Aorta (tissue), 5 donors: ENCODE measurements at places on chromosomes 11 and 22. TPM values are rescaled to one million over a fixed set of nuclear protein-coding genes. Genes with fewer than 3 reads are reported as not detected.
A peak's percentile ranks its signal among the peaks of the same experiment; 100 is the strongest.

Gene MMP27
- 0.50 TPM for polyA plus RNA-seq

- no peak for DNase-seq
Measured at GRCh38 chr22:20174785-20175596, 24.1 kb upstream of the CCDC188 start.

Gene GLB1L3
- not detected for polyA plus RNA-seq

Gene TMEM86A
- polyA plus RNA-seq: 2.0 TPM

DNA sequence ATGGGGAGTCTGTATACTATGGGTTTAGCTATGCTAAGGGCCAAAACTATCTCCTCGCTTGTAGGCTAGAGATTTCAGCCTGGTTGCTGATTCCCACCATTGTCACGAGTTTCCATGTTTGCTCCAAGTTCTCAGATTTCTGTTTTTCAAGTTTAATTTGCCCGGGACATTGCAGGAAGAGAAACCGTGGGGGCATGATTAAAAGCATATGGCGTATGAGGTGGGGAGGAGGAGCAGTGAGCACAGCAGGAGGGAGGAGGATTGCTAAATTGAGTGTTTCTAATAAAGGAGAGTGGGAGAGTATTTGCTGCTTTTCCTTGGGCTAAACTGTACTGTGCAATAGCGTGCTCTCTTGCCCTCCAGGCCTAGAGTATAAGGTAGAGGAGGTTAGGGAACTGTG is 558.4 kb downstream of the METTL15 start:
- DNase-seq: no peak

- DNase-seq: no peak
Measured at GRCh38 chr11:120343429-120343828, 7.2 kb downstream of the ARHGEF12 start.

GRCh38 chr11:65504674-65505465 is 6.0 kb downstream of the MALAT1 start:
- DNase-seq: peak; percentile 38

GRCh38 chr11:99489581-99489980 is 468.8 kb downstream of the CNTN5 start:
- DNase-seq: no peak

- DNase-seq: peak; percentile 74
Measured at GRCh38 chr22:49764127-49764581, 63.5 kb downstream of the BRD1 start.

Gene GRM5
- polyA plus RNA-seq: 0.31 TPM

DNA sequence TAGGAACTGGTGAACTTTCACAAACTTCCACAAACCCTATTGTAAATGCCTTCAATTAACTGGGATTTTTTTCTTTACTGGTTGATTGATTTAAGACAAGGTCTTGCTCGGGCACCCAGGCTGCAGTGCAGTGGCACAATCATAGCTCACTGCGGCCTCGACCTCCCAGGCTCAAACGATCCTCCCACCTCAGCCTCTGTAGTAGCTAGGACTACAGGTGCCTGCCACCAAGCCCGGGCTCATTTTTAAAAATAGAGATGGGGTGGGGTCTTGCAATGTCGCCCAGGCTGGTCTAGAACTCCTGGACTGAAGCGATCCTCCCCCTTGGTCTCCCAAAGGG is 35.7 kb upstream of the POLA2 start:
- DNase-seq: no peak

DNA sequence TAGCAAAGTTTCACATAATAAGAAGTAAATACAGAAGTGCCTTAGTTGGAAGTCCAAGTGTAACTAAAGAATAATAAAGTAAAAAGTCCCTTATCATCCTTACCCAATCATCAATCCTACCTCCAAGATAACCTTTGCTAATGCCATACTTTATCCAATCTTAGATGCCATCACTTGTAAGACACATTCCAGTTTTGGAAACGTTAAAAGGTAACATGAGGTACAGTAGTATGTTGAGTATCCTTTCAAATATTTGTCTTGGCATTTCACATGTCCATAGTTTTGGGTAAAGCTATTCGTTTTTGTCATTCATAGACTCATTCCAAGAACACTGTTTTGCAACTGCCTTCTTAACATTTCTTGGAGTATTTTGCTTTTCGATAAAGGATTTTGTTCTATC is 115.2 kb upstream of the TEAD1 start:
- no peak for DNase-seq

- no peak for DNase-seq
Measured at GRCh38 chr11:33025339-33025722, 9.7 kb downstream of the DEPDC7 start.

DNA sequence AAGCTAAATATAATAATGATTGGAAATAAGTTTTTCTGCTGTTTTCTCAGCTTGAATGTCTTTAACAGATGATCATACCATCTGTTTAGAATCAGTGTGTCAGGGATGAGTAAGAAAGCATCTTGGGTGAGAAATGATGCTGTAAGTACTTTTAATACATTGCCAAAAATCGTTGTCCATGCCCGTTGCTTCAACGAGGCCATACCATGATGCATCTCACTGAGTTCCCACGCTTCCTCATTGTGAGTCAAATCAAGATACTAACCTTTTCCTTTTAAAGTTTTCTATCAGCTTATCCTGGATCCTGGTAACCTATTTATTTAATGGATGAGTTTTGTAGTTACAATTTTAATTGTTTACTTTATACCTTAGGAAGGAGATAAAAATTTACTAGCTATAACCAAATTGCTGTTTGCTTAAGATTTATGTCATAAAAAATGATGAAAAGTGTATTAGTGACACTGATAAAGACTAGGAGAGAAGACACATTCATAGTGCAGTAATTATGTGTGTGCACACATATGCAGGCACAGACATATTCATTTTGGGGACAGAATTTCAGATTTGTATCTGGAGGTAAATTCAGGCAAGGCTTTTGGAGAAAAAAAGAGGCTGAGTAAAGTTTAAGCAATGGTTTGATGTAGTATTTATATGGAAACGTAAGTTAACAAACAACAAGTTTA is 154.8 kb downstream of the UVRAG start:
- no peak for DNase-seq

- DNase-seq: no peak
Measured at GRCh38 chr11:47109051-47109726, 67.5 kb downstream of the ARFGAP2 start.
